Motor neuron (in vitro differentiated cells): ENCODE measurements at places on chromosomes 4 and X. TPM values are rescaled to one million over a fixed set of nuclear protein-coding genes. Genes with fewer than 3 reads are reported as not detected.
A peak's percentile ranks its signal among the peaks of the same experiment; 100 is the strongest.

ATP11C gene
- total RNA-seq: 25.0 and 28.9 TPM in 2 replicates

SETD7 gene
- total RNA-seq: 11.6 and 11.7 TPM in 2 replicates

DNA sequence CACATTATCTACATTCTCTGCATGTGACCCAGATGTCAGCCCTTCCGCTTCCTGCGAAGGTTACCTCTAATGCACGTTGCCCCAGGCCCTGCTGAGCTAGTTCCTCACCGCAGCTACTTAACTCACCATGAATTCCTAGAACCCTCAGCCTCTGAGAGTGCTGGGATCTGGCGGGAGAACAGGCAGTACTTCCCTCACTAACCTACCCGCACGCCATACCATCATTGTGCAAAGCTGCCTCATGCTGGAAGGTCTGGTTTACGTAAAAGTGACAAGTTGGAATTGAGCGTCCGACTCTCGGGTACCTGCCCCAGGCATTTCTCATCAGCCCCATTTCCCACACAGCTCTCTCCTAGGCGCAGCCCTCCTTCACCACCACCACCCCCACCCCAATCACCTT, 6.3 kb downstream of the SLC25A4 start:
- ATAC-seq: no peak

GRCh38 chrX:154458954-154459778, 1.1 kb downstream of the PLXNA3 start:
- peak; percentile 33 for ATAC-seq

GRCh38 chr4:20840648-20841190, 140.5 kb downstream of the PACRGL start:
- no peak for ATAC-seq

GRCh38 chr4:99753931-99754330, 62.7 kb upstream of the DAPP1 start:
- ATAC-seq: no peak

DNA sequence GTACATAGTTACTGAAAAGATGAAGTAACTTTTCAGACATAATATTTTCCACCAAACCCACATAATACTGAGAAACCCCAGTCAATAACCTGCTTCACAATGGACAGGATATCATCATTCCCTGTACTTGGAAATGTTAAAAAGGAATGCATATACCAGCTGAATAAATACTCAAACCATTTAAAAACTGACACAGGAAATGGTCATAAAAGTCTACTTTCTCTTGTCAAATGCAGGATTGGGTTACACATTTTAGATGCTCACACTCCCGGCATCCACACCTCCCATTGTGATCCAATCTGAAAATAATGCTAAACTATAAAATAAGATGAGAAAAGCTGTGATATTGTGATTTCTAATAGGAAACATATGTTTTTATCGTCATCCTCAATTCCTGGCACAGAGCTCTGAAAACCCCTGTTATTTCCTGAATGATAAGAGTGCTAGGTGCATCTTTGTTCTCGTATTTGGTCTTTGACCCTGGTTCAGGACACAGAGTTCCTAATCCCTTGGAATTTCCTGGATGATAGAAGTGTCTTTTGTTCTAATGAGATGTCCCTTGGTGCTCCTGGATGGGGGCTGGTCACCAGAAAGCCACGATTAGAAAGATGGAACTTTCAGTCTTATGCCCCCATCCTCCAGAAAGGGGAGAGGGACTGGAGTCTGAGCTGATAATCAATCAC, 821.3 kb downstream of the TRIML1 start:
- ATAC-seq: no peak

- ATAC-seq: no peak
Observed at GRCh38 chr4:185874516-185875230, 62.7 kb upstream of the SORBS2 start.

DNA sequence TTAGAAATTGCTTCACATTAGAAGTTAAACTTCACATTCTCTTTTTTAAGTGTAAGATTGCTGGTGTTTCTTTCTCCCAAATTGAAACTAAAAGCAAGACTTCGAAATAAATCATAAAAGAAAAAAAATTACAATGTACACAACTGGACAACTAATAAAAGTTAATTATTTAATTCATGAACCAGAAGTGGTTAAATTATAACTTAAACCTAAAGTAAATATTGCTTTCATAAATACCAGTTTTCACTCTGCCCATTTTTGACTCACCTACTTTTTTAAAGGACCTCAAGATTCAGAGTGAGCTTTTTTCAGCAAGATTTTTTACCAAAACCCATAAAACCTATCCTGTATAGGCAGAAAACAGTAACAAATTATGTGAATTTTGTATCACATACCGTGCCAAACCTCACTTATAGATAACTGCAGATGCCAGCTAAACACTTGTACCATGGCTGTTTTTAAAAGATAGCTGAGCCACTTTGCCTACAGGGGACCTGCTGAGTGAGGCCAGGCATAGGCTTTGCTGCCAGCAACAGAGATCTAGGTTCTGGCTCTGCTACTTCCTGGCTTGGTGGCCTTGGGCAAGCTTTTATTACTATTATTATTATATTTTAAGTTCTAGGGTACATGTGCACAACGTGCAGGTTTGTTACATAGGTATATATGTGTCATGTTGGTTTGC, 259.8 kb downstream of the NR3C2 start:
- no peak for ATAC-seq
